ENCODE measurements at places on chromosomes 13 and 19.
A peak's percentile ranks its signal among the peaks of the same experiment; 100 is the strongest.

DNA sequence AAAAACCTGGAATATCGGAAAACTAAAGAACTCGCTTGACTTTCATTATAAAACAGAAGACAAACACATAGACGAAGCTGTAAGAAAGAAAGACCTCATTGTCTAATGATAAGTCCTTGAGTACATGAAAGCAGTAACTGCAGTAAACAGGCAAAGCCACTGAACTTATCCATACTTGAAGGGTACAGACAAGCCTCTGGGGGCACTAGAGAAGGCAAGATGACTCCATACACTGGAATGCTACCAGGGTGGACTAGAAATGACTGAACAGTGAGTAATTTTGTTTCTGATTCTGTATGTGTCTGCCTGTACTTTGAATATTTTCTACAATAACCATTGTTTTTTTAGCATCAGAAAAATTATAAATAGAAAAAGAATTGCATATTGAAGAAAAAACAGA, 507.9 kb downstream of the UQCRFS1 start:
- H3K27me3 ChIP-seq, result no peaks in the 10 kb centered on the region
- H3K27ac ChIP-seq, result peak overlapping the region; percentile 52
- DNase-seq, result peak; percentile 68
- H3K36me3 ChIP-seq, result no peaks in the 10 kb centered on the region

GRCh38 chr13:98275681-98276171, 98.7 kb upstream of the RNF113B start:
- peaks cover 3% of the 10 kb centered on the region for H3K36me3 ChIP-seq
- H3K4me1 ChIP-seq, result peaks cover 50% of the 10 kb centered on the region
- H3K4me3 ChIP-seq, result no peak overlapping the region
- H3K27me3 ChIP-seq, result no peaks in the 10 kb centered on the region

GRCh38 chr13:114068656-114069318, 63.6 kb downstream of the RASA3 start:
- no peak overlapping the region for H3K27ac ChIP-seq
- no peaks in the 10 kb centered on the region for H3K27me3 ChIP-seq
- H3K36me3 ChIP-seq, result peaks cover 14% of the 10 kb centered on the region
- DNase-seq, result no peak

DNA sequence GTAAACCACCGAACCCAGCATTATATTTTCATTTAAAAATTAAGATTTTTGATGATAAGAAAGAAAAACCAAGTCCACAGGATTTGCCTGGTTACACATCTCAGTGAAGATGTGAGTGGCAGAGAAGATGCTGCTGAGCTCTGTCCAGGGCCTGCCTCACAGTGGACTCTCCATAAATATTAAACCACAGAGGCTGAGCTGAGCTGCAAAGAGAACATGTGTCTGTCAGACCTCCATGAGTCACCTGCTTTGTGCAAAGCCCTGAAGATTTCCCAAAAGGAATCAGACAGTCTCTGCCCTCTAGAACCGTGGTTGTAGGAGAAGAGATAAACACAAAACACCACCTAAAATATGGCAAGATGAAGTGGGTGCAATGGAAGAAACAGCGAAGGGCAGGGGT, 127.2 kb upstream of the TSC22D1 start:
- no peak overlapping the region for H3K4me3 ChIP-seq
- H3K4me1 ChIP-seq, result peaks cover 13% of the 10 kb centered on the region
- no peaks in the 10 kb centered on the region for H3K27me3 ChIP-seq
- DNase-seq, result no peak
- H3K27ac ChIP-seq, result no peak overlapping the region

- no peaks in the 10 kb centered on the region for H3K36me3 ChIP-seq
- no peak overlapping the region for H3K27ac ChIP-seq
- no peak for DNase-seq
- H3K4me3 ChIP-seq, result no peak overlapping the region
These were observed 7.2 kb downstream of the TMEM255B start for GRCh38 chr13:113766035-113766800.

GRCh38 chr19:41325947-41326706, 16.2 kb downstream of the CCDC97 start:
- H3K27me3 ChIP-seq, result no peaks in the 10 kb centered on the region
- H3K4me1 ChIP-seq, result peaks cover 79% of the 10 kb centered on the region
- peak overlapping the region; percentile 93 for H3K27ac ChIP-seq
- peaks cover 68% of the 10 kb centered on the region for H3K36me3 ChIP-seq
- H3K4me3 ChIP-seq, result no peak overlapping the region
- no peak for DNase-seq

GRCh38 chr19:48835734-48836088, 580 bp downstream of the HSD17B14 start:
- DNase-seq, result peak; percentile 65
- H3K4me1 ChIP-seq, result no peaks in the 10 kb centered on the region
- H3K27me3 ChIP-seq, result no peaks in the 10 kb centered on the region

DNA sequence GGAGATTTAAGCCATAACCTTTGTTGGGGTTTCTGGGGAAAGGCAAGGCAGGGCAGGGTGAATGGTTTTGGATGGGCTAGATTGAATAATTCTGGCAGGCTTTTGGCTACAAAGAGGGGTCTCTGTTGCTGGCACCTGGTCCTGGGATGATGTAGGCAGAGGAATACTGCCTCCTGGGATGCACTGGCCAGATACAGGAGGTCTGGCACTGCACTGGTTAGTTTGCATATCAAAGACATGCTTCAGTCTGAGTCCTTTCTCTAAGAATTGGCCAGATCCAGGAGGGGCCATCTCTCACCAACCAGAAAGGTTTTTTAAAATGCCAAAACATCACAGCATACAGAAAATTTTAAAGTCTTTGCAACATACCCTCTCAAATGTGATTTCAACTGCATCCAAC, 8.0 kb upstream of the MEDAG start:
- no peaks in the 10 kb centered on the region for H3K27me3 ChIP-seq
- H3K4me3 ChIP-seq, result no peak overlapping the region
- DNase-seq, result no peak
- H3K4me1 ChIP-seq, result peaks cover 25% of the 10 kb centered on the region
- H3K36me3 ChIP-seq, result 0 out of 2 replicates have a peak, but pooled peaks cover 3% of the 10 kb centered on the region
- H3K27ac ChIP-seq, result no peak overlapping the region

GRCh38 chr13:110680852-110681251, 25.1 kb downstream of the CARS2 start:
- no peaks in the 10 kb centered on the region for H3K27me3 ChIP-seq
- DNase-seq, result peak; percentile 62
- no peak overlapping the region for H3K27ac ChIP-seq
- no peak overlapping the region for H3K4me3 ChIP-seq

GRCh38 chr13:59780058-59780457, 383.7 kb downstream of the DIAPH3 start:
- no peak for DNase-seq
- H3K4me3 ChIP-seq, result no peak overlapping the region
- H3K27ac ChIP-seq, result no peak overlapping the region
- peaks cover 2% of the 10 kb centered on the region for H3K36me3 ChIP-seq
- H3K27me3 ChIP-seq, result no peaks in the 10 kb centered on the region

- H3K36me3 ChIP-seq, result no peaks in the 10 kb centered on the region
- peak overlapping the region; percentile 15 for H3K27ac ChIP-seq
- H3K4me1 ChIP-seq, result peaks cover 14% of the 10 kb centered on the region
- H3K27me3 ChIP-seq, result no peaks in the 10 kb centered on the region
- H3K4me3 ChIP-seq, result peak overlapping the region; percentile 46
These were observed 347.8 kb downstream of the ZNF536 start for GRCh38 chr19:30719999-30720345.

- H3K4me3 ChIP-seq, result no peak overlapping the region
- no peak overlapping the region for H3K27ac ChIP-seq
- H3K36me3 ChIP-seq, result no peaks in the 10 kb centered on the region
- peaks cover 5% of the 10 kb centered on the region for H3K4me1 ChIP-seq
- no peaks in the 10 kb centered on the region for H3K27me3 ChIP-seq
These were observed 39.9 kb downstream of the ZNF611 start for GRCh38 chr19:52694921-52695320.

GRCh38 chr19:1945899-1946298, 4.9 kb downstream of the CSNK1G2 start:
- H3K27me3 ChIP-seq, result no peaks in the 10 kb centered on the region
- H3K4me1 ChIP-seq, result peaks cover 13% of the 10 kb centered on the region
- no peak for DNase-seq
- peaks cover 10% of the 10 kb centered on the region for H3K36me3 ChIP-seq
- H3K4me3 ChIP-seq, result no peak overlapping the region

GRCh38 chr13:113442354-113442984, 10.8 kb downstream of the ADPRHL1 start:
- DNase-seq, result no peak
- H3K4me1 ChIP-seq, result no peaks in the 10 kb centered on the region

- no peaks in the 10 kb centered on the region for H3K27me3 ChIP-seq
- H3K4me1 ChIP-seq, result peaks cover 15% of the 10 kb centered on the region
- H3K4me3 ChIP-seq, result no peak overlapping the region
- DNase-seq, result no peak
- H3K27ac ChIP-seq, result peak overlapping the region; percentile 46
- H3K36me3 ChIP-seq, result peaks cover 87% of the 10 kb centered on the region
These were observed 3.8 kb downstream of the GADD45GIP1 start for GRCh38 chr19:12953138-12953798.

DNA sequence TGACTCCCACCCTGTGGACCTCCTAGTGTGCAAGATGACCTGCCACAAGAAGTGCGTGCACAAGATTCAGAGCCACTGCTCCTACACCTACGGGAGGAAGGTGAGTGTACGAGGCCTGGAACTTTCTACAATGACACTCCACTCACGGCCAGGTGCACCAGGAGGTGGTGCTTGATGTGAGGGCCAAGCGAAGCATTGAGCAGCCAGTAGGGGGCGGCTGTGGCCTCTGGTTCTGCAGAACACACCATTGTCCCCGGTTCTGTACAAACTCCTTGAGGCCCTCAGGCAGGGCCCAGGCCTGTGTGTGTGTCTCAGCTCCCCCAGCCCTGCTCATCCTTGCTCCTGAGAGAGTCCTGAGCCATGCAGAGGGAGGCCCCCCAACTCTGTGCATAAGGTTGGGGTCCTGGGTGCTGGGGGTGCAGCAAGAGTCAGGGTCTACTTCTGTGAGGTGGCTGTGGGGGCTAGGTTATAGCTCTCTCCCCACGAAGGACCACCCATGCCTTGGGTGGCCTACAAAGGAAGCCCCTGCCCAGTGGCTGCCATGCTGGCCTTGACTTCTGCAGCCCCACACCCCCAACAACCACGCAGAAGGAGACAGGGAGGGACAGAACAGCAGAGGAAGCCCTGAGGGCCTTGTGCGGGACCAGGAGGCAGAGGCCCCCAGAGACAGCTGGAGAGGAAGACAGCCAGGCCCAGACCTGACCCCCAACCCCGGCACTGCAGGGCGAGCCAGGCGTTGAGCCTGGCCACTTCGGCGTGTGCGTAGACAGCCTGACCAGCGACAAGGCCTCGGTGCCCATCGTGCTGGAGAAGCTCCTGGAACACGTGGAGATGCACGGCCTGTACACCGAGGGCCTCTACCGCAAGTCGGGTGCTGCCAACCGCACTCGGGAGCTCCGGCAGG, 9.7 kb upstream of the USE1 start:
- H3K36me3 ChIP-seq, result peaks cover 84% of the 10 kb centered on the region
- no peaks in the 10 kb centered on the region for H3K27me3 ChIP-seq
- DNase-seq, result no peak
- H3K4me3 ChIP-seq, result no peak overlapping the region

GRCh38 chr19:48186015-48186414, 15.5 kb downstream of the ZSWIM9 start:
- H3K27me3 ChIP-seq, result no peaks in the 10 kb centered on the region
- H3K27ac ChIP-seq, result no peak overlapping the region
- no peaks in the 10 kb centered on the region for H3K4me1 ChIP-seq
- no peak for DNase-seq

DNA sequence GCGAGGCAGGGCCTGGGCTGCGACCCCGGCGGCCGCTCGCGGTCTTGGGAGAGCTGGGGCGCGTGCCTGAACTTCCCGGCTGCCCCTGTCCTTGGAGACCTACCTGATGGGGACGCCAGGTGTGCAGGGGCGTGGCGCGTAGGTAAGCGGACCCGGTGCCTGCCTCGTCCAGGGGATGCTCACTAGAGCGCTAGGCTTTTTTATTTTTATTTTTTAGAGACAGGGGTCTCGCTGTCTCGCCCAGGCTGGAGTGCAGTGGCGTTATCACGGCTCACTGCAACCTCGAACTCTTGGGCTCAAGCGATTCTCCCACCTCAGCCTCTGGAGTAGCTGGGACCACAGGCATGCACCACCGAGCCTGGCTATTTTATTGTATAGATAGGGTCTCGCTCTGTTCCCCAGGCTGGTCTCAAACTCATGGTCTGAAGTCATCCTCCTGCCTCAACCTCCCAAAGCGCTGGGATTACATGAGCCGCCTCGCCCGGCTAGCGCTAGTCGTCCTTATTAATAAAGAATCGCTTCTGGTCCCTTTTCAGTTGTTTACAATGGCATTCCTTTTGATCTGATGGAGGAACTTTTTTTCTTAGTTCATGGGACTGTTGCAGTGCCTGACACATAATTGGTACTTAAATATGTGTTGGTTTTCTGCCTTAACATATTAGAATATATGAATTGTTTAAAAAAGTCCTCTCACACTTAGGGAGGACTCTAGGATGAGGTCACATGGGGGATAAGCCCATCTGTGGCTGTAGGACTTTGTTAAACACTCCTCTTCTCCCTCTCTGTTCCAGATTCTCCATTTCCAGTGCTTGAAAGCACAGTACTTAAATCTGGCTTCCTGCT, 812 bp downstream of the DPY19L3 start:
- H3K36me3 ChIP-seq, result peaks cover 42% of the 10 kb centered on the region
- peak overlapping the region; percentile 93 for H3K27ac ChIP-seq
- peaks cover 10% of the 10 kb centered on the region for H3K4me1 ChIP-seq
- H3K4me3 ChIP-seq, result peak overlapping the region; percentile 98
- no peaks in the 10 kb centered on the region for H3K27me3 ChIP-seq
- peak; percentile 37 for DNase-seq

DNA sequence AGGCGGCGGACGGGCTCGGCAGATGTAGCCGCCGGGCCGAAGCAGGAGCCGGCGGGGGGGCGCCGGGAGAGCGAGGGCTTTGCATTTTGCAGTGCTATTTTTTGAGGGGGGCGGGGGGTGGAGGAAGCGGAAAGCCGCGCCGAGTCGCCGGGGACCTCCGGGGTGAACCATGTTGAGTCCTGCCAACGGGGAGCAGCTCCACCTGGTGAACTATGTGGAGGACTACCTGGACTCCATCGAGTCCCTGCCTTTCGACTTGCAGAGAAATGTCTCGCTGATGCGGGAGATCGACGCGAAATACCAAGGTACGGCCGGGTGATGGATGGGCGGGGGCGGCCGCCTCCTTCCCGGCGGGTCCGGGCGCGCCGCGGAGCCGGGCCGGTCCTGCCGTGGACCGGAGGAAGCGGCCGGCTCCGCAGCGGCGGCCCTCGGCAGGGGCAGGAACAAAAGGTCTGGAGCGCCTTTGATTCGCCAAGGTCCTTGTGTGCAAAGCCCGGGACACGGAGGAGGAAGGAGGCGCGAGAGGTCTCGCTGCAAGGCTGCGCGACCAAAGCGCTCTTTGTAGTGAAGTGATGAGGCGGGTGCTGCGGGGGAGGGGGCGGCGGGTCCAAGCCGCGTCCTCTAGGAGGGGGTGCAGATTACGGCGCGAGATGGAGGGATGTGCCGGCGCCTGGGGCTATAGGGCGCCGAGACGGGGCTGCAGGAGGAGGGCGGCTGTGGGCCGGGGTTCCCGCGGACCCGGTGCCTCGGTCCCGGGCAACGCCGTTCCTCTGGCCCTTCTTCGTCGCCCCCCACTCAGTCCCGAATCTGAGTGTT, 689 bp downstream of the ING1 start:
- peak overlapping the region; percentile 63 for H3K4me3 ChIP-seq
- H3K36me3 ChIP-seq, result peaks cover 15% of the 10 kb centered on the region
- no peaks in the 10 kb centered on the region for H3K27me3 ChIP-seq
- H3K4me1 ChIP-seq, result peaks cover 19% of the 10 kb centered on the region
- DNase-seq, result peak; percentile 93

- H3K4me3 ChIP-seq, result no peak overlapping the region
- no peaks in the 10 kb centered on the region for H3K36me3 ChIP-seq
- H3K4me1 ChIP-seq, result peaks cover 22% of the 10 kb centered on the region
- no peak overlapping the region for H3K27ac ChIP-seq
These were observed 11.9 kb upstream of the SEMA6B start for GRCh38 chr19:4571305-4571917.
